ENCODE measurements at places on chromosomes 4 and X. TPM values are rescaled to one million over a fixed set of nuclear protein-coding genes. Genes with fewer than 3 reads are reported as not detected.

RAB40AL gene
- 0.43 TPM for total RNA-seq

TACR3 gene
- total RNA-seq, result not detected

MCTS1 gene
- 26.1 TPM for total RNA-seq

FAM9B gene
- total RNA-seq, result 0.34 TPM

DNA sequence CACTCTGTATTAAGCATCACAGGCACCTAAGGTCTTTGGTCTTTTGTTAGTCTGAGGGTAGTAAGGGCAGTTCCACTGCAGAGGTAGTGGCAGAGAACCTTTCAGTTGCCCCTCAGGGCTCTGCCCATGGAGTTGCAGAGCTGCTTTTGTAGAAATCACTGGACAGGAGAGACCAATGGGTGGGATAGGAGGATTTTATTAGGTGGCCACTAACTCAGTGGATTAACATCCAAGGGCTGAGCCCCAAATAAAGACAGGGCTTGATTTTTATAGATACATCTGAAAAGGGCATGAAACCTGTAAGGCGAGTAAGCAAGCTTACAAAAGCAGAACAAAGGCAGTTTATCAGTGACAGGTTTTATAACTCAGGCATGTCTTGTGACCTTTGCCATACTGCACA lies 1035.4 kb downstream of the SH3BGRL start:
- DNase-seq, result no peak

- DNase-seq, result no peak
These were observed 191.7 kb upstream of the EPHA5 start for GRCh38 chr4:65861993-65862392.

DNA sequence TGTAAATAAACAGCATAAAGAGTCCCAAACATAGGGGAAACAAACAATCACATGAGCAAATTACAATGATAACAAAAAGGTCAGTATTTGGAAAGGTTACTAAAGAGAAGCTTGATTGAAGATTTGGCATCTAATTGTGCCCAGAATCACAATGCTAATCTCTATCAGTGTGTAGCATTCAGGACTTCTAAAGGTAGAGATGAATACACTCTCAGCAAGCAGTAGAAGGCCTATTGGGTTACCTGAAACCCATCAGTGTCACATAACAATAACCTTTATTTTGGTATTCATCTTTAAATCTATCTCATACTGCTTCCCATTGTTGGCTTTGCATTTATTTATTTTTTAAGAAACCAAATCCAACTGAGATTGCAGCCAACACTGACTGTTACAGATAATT lies 319.5 kb downstream of the ACTRT1 start:
- no peak for DNase-seq

DNA sequence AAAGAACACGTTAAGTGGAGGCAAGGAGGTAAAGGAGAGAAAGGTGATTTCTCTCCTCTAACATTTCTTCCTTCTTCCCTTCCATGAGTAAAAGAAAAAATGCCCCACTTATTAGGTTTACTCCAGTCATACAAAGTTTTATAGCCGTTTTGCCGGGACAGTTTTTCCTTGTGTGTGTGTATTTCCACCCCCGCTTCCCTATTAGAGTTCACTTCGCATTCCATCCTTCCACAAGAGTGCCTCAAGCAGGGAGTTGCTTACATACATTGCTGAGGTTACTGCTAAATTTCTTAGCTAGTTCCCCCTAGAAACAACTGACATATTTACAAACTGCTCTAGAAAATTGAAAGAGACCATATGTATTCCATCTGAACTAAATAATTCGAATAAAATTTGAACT lies 45.2 kb upstream of the BMP15 start:
- DNase-seq, result no peak

DNA sequence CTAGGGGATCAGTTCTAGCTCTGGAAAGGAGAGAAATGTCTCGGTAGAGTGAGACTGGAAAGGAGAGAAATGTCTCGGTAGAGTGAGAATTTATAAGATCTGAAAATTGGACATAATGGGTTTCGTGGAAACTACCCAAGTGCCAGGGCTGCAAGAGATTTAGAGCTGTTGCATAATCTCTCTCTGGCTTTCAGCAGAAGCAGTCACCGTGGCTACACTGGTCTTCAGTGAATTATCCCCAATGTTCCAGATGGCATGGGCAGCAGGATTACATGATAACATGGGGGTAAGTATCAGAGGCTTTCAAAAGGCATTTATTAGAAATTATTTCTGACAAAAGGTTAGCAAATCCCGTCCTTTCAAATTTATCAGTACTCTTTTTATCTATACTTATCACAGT lies 435.5 kb downstream of the NKX6-1 start:
- no peak for DNase-seq

DNA sequence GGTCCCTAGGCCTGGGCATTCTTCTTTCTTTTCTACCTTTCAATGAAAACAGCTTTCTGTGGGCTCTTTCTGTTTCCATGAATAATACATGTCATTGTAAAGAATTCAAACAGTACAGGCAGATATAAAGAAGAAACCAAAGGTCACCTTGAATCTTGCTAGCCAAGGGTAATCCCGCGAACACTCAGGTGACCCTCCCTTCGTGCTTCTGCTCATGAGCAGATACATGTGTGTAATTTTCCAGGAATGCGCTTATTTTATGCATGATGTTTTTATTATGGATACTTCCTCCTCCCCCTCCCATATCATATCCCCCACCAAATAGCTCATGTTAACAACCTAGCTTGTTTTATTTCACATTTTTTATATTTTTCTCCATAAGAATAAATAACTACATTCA lies 9.6 kb upstream of the JAKMIP1 start:
- DNase-seq, result no peak

- DNase-seq, result no peak
These were observed 880.8 kb downstream of the TECRL start for GRCh38 chr4:63528256-63528991.

- DNase-seq, result no peak
These were observed 103.3 kb upstream of the GATB start for GRCh38 chr4:151864068-151864467.

DNA sequence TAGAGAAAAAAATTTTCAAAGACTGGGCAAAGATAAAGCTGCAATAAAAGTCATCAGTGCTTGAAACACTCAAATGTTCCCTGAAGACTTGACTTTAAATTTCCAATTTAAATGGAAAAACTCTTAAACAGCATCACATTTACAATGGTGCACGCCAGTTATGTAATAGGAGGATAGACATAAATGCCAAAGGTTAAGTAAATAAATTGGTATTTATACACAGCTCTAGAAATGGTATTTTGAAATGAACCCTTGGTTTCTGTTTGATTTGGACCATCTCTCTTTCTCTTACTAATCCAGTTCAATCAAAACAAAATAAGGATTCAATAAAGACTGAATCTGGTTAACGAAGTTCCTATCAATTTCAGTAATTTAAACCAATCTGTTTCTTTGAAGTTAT lies 272.6 kb downstream of the GPM6A start:
- no peak for DNase-seq

- DNase-seq, result no peak
These were observed 394.8 kb downstream of the CFAP47 start for GRCh38 chrX:36314303-36314702.

DNA sequence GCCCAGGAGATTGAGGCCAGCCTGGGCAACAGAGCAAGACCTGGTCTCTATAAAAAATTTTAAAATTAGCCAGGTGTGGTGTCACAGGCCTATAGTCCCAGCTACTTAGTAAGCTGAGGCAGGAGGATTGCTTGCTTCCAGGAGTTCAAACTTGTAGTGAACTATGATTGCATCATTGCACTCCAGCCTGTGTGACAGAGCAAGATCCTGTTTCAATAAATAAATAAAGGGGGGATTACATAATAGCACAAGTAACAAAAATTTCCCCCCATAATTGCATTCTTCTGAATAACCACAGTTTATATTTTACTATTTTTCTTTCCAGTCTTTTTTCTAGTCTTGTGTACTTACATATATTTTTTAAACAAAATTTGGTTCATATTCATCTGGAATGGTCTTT lies 135.6 kb downstream of the CHIC2 start:
- DNase-seq, result no peak

DNA sequence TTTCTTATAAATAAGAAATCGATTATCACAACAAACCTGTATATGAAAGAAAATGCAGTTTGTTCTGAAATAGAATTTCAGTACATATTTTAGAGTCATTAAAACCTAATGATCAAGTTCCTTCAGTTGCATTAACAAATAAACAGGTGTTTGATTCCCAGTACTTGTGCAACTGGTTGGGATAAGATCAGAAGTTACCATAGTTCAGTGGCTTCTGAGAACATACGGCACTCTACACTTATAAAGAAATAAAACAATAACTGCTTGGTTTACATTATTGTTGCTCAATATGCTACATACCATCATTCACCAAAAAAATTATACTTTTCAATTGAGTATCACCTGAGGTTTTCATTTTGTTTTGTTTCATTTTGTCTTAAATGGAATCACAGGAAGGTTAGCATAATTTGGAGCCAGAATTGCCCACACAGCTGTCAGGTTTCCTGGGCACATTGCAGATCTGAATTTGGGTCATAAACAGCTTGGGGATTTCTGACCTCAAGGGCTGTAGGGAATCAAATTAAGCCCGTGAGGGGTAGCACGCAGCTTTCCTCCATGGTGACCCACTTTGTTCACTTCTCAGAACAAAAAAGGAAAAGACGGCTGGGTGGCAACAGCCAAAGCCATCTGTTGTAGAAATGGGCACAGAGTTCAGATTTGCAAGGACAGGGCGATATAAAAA lies 14.9 kb upstream of the CCNG2 start:
- DNase-seq, result no peak
